Testis (tissue), 5 donors: ENCODE measurements at places on chromosomes 12 and 14. TPM values are rescaled to one million over a fixed set of nuclear protein-coding genes. Genes with fewer than 3 reads are reported as not detected.

DNA sequence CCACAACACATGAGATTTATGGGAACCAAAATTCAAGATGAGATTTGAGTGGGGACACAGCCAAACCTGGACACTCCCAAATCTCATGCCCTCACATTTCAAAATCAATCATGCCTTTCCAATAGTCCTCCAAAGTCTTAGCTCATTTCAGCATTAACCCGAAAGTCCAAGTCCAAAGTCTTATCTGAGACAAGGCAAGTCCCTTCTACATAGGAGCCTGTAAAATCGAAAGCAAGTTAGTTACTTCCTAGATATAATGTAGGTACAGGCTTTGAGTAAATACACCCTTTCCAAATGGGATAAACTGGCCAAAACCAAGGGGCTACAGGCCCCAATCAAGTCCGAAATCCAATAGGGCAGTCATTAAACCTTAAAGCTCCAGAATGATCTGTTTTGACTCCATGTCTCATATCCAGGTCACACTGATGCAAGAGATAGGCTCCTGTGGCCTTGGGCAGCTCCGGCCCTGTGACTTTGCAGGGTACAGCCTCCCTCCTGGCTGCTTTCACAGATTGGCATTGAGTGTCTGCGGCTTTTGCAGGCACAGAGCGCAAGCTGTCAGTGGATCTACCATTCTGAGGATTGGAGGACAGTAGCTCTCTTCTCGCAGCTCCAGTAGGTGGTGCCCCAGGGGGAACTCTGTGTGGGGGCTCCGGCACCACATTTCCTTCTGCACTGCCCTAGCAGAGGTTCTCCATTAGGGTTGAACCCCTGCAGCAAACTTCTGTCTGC is 60.1 kb downstream of the LRIG3 start:
- H3K36me3 ChIP-seq, result no peaks in the 10 kb centered on the region
- H3K27ac ChIP-seq, result no peak overlapping the region
- DNase-seq, result no peak
- no peaks in the 10 kb centered on the region for H3K4me1 ChIP-seq

ARMH4 gene
- 38.7 TPM for total RNA-seq

LIN7A gene
- total RNA-seq, result 5.8 TPM

DNA sequence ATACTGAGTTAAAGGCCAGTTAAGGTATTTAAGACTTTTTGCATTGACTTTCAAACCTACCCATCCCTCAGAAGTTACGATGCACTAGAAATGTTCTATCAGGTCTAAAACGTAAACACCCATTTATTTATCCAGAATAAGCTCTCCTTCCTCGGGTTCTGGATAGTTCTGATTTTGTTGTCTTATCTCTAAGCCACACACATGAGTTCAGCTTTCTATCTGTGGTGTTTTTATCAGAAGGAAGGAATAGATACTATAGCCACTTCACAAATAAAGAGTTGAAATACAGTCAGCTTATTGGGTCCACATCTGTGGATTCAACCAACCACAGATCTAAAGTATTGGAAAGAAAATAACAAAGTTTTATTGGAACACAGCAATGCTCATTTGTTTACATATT is 5.4 kb downstream of the SFSWAP start:
- no peak overlapping the region for H3K27ac ChIP-seq
- peaks cover 10% of the 10 kb centered on the region for H3K4me1 ChIP-seq
- no peaks in the 10 kb centered on the region for H3K36me3 ChIP-seq
- no peak overlapping the region for H3K4me3 ChIP-seq

- peak overlapping the region; percentile 95 for H3K27ac ChIP-seq
- H3K36me3 ChIP-seq, result no peaks in the 10 kb centered on the region
- H3K27me3 ChIP-seq, result no peaks in the 10 kb centered on the region
- peaks cover 25% of the 10 kb centered on the region for H3K4me1 ChIP-seq
- DNase-seq, result peak; percentile 50
These were observed 764 bp downstream of the RBM25 start for GRCh38 chr14:73058922-73059673.
